Activated T-helper 2 cell treated with anti-CD3 and anti-CD28 coated beads, Interferon-gamma antibody, Interleukin-2, Interleukin-4, amounts not matched to agents 10 μg/mL and 5 μg/mL and 100 μg/mL, durations not matched to agents 14 hours and 24 hours and 36 hours (primary cell): ENCODE measurements at places on chromosomes 1 and 21. TPM values are rescaled to one million over a fixed set of nuclear protein-coding genes. Genes with fewer than 3 reads are reported as not detected.

Gene TLR5
- total RNA-seq, result 0.34 and 0.41 TPM in 2 replicates

Gene FAM72D
- 6.7 and 7.9 TPM in 2 replicates for total RNA-seq

Gene MEF2D
- total RNA-seq, result 37.9 and 42.1 TPM in 2 replicates

Gene TFF2
- total RNA-seq, result not detected in 2 replicates

Gene LAPTM5
- total RNA-seq, result 184 and 189 TPM in 2 replicates

Gene OR2T11
- total RNA-seq, result not detected in 2 replicates
